ENCODE measurements at places on chromosomes 5 and 9.

- DNase-seq, result no peak
These were observed 389.2 kb upstream of the NUDT12 start for GRCh38 chr5:103951776-103952175.

DNA sequence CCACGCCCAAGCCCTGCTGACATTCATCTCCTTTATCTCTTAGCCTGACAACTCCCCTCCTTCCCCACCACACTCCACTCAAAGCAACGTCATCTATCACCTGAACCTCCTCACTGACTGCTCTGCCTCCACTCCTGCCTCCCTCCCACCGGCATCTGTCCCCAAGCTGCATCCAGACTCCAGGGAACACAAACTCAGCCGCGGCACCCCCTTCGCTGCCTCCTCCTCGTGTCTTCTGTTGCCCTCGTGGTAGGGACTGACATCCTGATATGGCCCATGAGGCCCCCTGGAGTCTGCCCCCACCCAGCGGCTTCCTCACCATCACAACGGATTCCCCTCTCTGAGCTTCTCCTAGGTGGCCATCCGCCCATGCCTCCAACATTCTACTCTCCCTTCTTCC, 101.0 kb upstream of the TAS2R1 start:
- no peak for DNase-seq

DNA sequence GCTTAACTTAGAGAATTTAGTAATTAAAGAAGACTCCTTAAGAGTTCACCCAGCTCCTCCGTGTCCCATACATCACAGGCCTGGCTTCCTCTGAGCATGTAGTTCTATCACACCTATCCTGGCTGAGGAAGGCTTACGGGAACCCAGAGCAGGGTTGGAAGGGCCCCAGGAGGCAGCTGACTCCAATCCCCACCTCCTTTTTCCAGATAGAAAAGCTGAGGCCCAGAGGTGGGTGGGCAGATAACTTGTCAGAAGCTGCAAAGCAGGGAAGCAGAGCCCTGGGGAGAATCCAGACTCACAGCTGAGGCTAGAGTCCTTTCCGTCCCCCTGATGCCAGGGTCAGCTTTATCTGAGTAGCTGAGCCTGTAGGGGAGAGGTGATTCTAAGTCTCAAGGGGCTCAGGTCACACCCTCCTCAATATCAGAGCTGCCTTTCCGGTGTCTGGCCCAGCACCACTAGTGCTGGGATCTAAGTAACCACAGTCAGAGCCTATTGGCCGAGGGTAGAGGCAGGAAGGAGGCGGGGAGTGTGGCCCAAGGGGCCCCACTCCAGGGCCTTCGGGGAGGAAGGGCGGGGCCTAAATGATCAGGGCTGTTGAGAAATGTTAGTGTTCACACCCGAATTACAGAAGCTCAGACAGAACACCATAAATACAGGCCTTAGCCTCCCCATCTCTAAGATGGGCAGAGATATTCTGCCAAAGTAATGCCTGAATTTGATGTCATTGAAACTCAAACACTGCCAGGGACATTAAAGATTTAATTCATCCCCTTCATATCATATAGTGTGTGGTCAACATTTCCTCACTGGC, 9.9 kb downstream of the CCDC69 start:
- DNase-seq, result no peak

DNA sequence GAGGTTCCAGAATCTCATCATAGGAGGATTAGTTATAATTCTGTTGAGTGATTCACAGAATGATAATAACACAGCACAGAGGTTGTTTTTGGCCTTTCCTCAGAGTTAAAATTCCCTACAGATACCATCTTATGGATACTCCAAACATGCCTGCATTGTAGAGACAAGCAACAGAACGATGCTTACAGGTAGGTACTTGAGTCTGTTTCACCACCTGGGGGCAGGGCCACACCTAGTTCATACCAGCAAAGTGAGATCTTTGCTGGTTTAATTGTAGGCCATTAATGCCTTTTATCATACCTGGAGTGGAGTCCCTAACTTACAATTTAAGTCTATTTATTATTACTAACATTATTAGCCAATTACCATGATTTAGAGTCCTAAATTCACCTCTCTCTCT, 416.5 kb upstream of the TLE4 start:
- DNase-seq, result no peak

GRCh38 chr9:92500725-92501124, 18.4 kb upstream of the ASPN start:
- no peak for DNase-seq

DNA sequence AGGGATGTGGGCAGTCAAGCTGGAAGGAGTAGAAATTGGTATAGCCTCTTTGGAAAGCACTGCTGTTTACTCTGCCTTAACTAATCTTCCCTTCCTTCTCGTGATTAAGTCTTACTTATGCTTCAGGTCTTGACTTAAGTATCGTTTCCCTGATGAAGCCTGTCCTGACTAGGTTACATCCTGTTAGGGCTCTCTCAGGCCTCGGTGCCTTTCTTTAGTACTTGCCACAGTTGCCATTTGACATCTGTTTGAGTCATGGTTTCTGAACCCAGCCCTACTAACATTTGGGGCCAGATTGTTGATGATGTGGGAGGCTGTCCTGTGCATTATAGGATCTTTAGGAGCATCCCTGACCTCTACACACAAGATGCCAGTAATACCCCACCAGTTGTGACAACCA, 94.4 kb downstream of the GAPVD1 start:
- DNase-seq, result no peak

DNA sequence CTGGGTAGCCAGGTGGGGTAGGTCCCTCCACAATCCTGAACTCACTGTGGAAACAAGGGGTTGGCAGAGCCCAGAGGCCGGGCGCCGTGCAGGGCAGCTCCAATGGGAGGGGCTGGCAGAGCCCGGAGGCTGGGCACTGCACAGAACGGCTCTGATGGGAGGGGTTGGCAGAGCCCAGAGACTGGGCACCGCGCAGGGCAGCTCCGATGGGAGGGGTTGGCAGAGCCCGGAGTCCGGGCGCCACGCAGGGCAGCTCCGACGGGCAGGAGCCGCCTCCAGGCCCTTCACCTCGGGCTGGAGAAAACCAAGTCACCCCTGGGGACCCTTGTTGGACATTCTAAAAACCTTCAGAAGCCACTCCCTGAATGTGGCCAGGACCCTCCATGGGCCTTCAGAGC, 9.3 kb downstream of the NACC2 start:
- DNase-seq, result no peak

DNA sequence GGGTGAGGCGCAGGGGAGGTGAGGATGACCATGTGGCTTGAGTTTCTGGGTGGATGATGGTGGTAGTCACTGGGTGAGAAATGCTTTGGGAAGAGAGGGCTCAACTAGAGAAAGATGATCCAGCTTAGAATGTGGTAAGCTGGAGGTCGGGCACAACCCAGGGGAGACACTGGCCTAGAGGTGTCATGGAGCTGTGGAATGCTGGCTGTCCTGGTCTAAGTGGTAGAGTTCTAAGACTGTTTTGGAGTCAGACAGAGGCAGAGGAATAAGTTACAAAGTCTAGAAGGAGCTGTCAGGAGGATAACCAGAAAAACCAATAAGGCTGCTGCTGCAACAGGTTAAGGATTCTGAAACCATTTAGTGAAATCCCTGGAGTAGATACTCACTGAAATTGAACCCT, 19.2 kb upstream of the ACSL6 start:
- DNase-seq, result no peak

DNA sequence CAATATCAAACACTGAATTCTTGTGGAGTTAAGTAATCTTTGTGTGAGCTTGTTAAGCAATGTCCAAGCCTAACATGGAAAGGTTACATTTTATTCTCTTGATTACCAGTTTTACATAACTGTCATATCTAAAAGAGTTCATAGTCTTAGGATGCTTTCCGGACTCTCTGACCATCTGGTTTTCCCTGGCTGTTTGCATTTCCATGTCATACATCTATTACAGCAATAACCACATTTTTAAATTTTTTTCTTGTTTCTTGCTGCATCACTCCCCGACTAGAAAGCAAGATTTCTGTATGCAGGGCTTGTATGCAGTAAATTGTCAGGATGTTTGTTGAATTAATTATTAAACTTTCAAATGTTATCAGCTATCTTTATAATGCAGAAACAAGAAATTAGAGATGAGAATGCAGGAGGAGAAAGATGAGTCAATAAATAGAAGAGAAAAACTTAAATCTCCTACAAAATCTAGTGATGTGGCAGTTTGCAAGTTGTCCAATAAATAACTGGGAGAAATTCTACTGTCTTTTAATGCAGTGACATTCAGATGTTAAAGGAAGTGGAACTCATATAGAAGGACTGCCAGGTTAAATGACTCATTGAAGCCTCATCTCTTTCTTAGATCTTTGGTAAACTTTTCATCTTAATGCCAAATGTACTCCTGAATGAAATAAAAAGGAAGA, 179.6 kb upstream of the SGCD start:
- DNase-seq, result peak; percentile 75

GRCh38 chr5:135484674-135485086, 32.5 kb upstream of the TIFAB start:
- DNase-seq, result no peak

- no peak for DNase-seq
These were observed 23.4 kb downstream of the GFPT2 start for GRCh38 chr5:180329606-180330269.

DNA sequence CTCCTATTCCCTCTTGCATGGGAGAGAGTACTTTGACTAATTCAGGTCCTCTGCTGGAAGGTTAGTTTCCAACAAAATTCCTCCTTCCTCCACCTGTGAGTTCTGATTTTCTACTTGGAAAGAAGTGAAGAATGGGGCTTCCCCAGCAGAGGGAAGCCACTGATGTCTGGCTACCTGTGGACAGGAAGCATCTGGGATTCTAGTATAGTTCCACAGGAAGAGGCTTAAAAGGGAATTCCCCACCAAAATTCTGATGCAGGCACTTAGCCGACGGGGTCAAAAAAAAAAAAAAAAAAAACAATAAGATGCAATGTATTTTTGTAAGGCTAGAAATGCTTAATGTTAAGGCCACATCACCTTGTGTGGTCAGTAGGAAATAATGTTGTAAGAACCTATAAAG, 33.4 kb downstream of the PCDHGC5 start:
- no peak for DNase-seq

- DNase-seq, result no peak
These were observed at the start of gene ADAMTS13 for GRCh38 chr9:133421615-133422542. Gene ADAMTS13 (plus strand): TSS chr9:133422367. CDS start chr9:133422444, 77 bp downstream.

- DNase-seq, result no peak
These were observed 152.7 kb downstream of the SNX18 start for GRCh38 chr5:54670281-54670680.

DNA sequence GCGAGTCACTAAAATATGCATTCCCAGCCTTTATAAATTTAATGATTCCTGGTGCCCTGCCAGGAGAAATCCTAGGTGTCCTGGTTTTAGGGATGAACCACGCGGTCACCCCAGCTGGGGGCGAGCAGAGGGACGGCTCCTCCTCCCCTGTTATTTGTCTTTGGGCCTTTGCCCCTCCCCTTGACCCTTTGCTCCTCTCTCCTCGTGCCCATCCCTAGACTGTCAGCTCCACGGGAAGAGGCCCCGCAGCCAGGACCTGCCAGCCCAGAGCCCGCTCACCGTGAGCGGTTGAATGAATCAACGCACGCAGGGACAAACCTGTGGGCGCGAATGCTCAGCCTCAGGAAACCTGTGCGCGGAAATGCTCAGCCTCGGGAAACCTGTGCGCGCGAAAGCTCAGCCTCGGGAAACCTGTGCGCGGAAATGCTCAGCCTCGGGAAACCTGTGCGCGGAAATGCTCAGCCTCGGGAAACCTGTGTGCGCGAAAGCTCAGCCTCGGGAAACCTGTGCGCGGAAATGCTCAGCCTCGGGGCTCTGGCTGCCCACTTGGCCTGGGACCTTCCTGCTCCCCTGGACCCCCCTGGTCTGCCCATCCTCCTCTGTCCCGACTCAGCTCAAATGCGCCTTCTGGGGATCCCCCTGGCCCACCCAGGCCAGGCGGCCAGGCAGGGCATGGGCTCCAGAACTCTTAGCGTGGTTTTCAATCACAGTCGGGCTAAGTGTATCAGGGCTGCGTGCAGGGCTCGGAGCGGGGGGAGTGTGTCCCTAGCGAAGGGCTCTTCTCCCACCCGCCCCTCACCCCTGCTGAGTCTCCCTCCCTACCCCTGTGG, 140.5 kb upstream of the COL5A1 start:
- DNase-seq, result peak; percentile 23

DNA sequence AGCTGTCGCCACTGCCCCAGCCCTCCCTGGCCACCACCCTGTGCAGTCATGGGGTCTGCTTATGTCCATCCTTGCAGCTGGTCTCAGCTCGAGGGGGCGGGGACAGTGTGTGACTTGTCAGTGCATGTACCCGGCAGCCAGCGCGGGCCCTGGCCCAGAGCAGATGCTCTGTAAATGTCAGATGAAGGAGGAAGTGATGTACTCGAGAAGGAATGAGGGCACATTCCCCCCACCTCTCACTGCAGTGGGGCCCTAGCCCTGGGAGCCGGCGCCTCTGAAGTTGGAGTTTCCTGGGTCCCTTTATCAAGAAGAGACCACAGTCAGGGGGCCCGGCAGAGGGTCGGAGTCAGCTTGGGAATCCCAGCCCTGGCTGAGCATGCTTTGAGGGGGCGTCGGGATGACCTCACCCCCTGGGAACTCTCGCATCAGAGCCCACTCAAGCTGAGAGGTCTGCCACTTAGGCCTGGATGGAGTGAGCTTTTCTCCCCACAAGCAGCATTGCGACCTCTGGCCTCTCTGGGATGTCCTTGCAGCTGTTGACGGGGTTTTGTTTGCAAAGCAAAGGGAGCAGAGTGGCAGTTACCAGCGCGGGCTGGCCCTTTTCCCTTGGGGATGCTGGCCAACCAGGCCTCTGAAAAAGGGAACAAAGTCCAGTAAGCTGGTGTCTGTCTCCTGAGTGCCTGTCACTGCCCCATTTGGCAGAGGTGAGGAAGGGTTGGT, 19.0 kb downstream of the NEURL1B start:
- DNase-seq, result peak; percentile 84

DNA sequence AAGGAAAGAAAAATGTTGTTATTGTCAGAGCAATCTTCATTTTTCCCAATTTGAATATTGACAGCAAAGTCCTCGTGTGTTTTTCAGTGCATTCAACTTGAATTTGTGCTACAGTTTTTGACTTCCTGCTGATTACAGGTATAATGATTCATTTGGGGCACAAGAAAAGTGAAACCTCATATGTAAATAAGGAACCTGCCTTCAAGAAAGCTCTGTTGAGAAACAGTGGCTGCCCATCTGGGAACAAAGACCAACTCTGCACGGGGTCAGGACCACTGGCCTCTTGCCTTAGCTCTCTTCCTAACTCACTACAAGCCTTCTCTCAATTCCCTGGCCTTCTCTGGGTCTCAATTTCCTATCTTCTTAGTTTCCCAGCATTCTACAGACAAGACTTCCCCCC, 21.0 kb downstream of the TIMD4 start:
- no peak for DNase-seq

DNA sequence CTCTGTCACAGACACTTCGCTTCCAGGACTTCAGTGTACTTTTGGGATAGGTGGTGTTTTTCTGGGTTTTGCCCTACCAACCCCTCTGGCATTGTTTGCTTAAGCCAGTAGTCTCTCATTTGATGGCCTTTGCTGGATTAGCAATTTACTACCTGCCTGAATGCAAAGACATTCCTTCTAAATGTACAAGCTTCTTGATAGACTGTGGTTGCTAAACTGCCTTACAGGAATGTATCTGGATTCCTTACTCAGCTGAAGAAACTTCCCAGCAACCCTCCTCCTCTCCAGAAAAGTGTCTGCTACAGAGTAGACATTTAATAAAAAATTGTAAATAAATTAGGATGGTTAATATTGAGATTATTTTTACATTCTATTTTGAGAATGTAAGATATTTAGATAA, 1916.7 kb downstream of the EFNA5 start:
- DNase-seq, result peak; percentile 14
